ENCODE measurements at places on chromosomes 13 and 19. TPM values are rescaled to one million over a fixed set of nuclear protein-coding genes. Genes with fewer than 3 reads are reported as not detected.

The ZNF556 gene
- total RNA-seq = 0.09 TPM

The SIGLEC8 gene
- total RNA-seq = not detected

The APOC4 gene
- not detected for total RNA-seq

The CLC gene
- total RNA-seq = not detected

The OLFM2 gene
- total RNA-seq = 2.8 TPM

The IGFLR1 gene
- total RNA-seq = 1.00 TPM

All from smooth muscle cell of bladder (primary cell).